NCI-H1694 treated with DMSO at 0.1 percent for 48 hours (cell line): ENCODE measurements at places on chromosomes 2 and 18.

DNA sequence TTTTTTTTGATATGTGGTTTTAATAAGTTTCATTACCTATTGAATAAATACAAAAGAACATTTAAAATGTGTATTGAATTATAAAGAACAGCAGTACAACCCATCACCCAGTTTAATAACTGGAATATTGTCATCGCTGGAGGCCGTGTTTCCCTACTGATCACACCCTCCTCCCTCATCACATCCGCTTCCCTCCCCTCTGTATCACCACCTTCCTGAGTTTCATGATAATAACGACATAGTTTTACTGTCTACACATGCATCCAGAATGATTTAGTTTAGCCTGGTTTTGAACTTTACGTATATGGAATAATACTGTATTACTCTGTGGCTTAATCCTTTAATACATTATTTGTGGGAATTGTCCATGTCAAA lies 2.1 kb downstream of the SERPINB8 start:
- no peak for DNase-seq

- no peak for DNase-seq
These were observed 98.8 kb downstream of the HS6ST1 start for GRCh38 chr2:128219891-128220290.

DNA sequence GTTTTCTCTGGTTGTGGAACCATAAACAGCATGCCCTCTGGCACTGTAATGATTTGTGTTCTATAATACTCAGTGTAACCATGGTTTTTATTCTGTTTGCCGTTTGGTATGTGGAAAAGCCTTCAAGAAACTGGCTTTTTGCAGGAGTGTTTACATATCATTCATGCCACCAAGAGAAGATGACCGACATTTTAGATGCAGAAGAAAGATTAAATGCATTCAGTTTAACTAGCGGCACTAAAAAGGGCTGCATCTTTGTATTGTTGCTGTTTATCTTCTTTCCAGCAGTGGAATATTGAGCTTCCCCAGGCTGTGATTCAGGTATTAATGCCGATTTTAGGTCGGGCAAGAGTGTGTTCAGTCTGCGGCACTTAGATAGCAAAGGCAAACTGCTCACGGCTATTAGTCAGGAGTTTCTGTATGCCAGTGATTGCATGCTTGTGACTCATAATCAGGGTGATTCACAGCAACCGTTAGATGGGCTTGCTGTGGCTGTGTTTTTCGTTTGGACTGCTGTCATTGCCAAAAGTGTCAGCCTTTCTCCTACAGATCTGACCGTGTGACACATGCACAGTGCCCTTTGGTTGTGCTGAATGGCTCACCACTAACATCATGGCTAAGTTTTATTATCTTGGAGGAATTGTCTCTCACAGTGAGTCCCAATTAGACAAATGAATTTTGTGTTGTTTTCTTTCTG lies 479.7 kb downstream of the PARD3B start:
- DNase-seq = peak; percentile 45

DNA sequence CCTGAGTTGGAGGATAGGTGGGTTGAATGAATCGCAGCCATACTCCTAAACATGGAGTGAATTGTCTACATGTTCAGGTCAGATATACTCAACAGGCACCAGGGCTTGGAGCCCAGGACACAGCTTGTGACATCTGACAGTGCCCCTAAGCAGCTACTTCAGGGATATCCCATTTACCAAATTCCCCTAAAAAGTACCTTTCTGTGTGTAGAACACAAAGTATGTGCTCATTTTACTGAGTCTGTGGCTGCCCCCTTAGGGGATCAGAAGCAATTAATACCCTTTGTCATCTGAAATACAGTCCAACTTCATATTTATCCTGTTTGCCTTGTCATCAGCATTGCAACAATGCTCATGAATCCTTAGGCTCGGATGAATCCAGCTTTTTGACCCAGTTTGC lies 20.8 kb downstream of the TNFRSF11A start:
- no peak for DNase-seq

- no peak for DNase-seq
These were observed 99.1 kb downstream of the SLC25A12 start for GRCh38 chr2:171794918-171795317.

- DNase-seq = no peak
These were observed 314.3 kb upstream of the ETAA1 start for GRCh38 chr2:67082813-67083212.

- DNase-seq = no peak
These were observed 25.2 kb downstream of the GPATCH11 start for GRCh38 chr2:37109523-37109922.

DNA sequence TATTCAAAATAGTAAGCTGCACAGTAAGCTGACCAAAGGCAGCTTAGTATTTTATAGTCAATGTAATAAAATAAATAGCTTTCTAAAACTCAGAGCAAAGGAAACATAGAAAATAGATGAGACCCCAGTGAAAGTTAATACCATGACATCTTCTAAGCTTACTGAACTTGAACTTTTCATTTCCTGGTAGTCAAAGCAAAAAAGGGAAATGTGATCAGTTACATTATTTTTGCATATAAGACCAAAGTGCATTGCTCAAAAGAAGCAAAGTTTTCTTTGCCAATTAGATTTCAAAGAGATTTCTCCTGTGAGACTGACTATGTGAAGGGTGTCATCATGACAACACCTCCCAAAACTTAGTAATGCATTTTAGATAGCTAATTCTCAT lies 70.2 kb downstream of the MYO1B start:
- no peak for DNase-seq

DNA sequence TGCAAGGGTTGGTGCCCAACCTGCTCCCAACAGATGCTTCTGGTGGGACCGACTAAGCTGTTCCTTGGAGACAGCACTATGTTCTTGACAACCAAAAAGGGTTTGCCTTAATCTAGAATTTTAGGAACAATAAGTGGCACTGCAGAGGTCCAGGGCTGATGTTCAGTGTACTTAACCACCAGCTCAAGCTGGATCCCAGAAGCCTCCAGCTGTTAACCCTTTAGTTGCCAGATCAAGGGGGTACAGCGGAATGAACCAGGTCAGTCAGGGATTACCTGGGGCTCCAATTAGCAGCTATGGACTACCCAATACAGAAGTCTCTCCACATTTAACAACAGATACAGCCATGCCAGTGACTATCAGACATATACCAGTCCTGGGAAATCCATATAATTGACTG lies 3.5 kb downstream of the GPR75 start:
- no peak for DNase-seq

GRCh38 chr2:104049438-104049837 lies 804.5 kb upstream of the POU3F3 start:
- no peak for DNase-seq

DNA sequence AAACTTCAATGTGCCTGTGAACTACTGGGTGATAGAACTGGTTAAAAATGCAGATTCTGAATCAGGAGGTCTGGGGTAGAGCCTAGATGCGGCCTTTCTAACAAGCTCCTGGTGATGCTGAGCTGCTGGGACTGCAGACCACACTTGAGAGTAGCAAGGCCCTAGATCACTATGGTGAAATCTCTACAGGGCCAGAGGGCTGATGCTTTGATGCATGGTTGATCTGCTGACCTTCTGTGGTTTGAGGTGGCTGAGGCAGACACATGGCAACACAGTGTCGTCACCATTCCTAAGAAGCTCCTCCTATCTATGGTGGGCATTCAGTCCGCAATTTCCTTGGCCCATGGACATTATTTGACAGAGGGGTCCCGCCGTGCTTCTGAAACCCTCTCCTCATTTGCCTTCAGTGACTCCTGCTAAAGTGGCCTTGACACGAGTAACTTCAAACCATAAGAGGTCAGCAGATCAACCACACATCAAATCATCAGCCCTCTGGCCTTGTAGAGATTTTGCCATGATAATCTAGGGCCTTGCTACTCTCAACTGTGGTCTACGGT lies 19.8 kb downstream of the CCDC68 start:
- DNase-seq = no peak

DNA sequence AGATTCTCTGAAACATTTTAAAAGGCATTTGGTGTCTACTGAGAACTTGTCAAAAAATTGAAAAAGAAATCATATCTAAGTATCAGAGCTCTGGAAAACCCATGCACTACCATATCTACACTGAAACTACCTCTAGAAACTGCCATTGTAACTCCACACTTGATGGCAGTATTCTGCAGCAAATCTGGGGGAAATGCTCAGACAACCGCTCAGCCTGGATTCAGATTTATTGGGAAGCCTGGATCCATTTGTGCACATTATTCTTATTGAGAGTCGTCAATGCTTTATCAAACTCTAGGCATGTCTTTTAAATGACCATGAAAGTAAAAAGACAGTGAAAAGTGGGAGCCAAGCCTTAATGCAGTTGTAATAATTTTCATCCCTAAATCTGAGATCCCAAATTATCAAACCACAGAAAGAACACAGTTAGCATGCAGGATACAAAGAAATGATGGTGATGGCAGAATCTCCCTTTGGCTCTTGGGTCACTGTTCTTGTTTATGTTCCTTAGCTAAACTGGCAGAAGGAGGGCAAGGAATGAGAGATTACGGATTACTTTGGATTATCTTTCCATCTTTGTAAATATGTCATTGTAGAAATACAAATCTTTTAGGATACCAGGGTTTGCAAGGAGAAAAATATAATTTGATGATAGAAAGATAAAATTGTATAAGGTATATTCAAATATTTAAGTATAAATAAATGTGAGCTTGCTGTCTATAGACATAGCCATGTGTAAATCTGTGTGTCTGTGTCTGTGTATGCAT lies 512.1 kb upstream of the SYT4 start:
- no peak for DNase-seq

DNA sequence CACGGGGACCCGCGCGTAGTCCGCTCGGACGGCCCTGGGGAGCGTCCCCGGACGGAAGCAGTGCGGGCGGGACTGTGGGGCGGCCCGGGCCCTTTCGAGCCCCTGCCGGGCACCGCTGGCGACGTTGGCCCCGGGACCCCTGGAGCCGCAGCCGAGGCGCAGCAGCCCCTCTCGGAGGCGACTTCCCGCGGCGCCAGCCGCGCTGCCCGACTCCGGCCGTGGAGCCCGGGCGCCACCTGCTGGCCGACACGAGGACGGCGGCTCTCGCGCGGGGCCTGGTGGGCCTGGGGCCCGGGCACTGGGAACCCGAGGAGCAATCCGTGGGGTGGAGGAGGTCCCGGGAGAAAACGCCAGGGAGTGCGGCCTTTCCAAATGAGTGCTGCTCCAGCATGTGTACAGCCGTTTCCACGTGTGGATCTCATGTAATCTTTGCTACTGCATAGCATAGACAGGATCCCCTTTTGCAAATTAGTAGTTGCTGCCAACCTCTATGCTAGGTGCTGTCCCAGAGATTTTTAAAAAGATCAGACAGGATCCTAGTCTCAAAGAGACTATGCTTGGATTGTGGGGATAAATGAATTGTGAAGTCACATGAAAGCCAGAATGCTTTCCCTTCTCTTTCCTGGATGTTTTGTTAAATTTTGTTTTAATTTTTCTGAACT lies 4.0 kb downstream of the ID2 start:
- peak; percentile 77 for DNase-seq

DNA sequence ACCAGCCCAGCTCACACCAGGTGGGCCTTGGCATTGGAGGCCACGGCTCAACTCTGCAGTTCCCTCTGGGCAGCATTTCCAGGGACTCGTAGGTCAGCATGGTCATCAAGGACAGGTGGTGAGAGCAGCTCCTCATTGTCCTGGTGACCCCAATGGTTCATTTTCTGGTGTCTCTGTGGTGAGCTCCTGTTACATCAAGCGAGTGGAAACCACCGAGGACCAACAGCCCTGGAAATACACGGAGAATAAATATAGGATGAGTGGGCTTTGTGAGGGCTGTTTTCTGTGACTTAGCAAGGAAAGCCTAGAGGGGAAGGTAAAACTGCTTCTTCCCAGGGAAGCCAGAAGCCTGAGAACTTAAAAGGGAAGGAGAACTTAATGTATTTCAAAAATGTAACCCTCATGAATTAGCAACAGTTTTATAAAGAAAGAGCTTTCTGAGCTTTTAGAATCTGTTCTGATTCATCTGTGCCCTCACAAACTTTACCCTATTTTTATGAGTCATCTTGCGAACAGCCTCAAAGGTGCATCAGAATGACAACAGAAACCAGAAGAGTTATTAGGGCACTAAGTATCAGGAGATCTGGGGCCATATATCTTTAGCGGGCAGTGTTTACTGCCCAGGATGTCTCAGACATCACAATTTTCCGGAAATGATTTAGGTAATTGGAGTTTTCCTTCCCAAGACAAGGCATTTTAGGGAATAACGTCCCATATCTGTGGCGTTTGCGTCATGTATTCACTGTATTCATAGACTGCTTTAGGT lies 18.7 kb downstream of the C2orf92 start:
- DNase-seq = no peak

GRCh38 chr2:196075196-196075595 lies 6.6 kb upstream of the DNAH7 start:
- DNase-seq = no peak

DNA sequence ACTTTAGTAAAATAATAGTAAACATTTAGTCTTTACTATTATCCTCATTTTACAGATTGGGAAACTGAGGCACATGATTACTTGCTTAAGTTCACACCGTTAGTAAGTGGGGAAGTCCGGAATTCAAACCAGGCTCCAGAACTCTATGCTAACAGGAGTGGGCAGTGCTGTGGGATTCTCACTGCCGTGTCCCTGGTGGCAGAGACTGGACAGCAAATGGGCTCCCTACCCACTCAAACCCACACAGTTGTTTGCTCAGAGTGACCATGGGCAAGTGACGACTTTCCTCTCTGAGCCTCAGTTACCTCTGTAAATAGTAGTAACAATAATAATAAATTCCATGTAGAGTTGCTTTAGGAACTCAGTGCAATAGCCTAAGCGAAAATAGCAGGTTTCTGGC lies 24.0 kb downstream of the MAIP1 start:
- DNase-seq = no peak

DNA sequence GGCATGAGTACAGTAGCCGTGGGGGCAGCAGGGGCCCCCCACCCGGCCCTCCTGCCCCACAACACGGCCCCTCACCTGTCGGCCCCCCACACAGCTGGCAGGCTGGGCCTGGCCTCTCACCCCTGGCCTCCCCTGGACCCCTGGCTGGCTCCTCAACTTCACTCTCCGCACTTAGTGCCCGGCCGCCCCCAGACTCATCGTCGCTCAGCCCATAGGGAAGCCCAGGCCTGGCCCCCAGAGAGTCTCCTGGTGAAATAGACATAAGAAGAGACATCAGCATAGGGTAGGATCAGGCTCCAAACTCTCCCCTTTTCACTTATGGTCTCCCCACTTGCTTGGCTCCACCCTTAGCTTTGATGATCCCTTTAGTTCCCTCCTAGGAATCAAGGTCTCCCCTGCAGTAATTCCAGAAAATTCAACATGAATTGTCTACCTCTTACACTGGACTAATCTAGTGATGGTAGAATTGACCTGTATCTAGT lies 1.7 kb downstream of the ZNF513 start:
- DNase-seq = no peak

DNA sequence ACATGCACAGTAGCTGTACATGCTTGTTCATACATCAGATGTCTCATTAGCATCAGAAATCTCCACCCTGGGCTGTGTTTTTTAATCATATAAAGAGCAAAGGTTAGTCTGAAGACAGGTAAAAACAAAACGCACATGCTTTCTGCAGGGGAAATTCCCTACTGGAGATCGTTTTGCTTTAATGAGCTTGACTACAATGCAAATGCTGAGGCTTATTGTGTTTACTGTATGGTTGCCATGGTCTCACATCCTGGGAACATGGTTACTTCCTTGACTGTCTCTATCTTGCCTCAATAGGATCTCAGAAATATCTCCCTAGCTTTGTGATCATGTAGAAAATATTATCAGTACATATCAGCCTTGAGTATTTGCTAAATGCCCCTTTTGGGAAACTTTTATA lies 336.5 kb upstream of the TFPI start:
- DNase-seq = no peak

- no peak for DNase-seq
These were observed 206.6 kb downstream of the AGPS start for GRCh38 chr2:177599139-177599688.
